ENCODE measurements at places on chromosomes 2 and 18.

DNA sequence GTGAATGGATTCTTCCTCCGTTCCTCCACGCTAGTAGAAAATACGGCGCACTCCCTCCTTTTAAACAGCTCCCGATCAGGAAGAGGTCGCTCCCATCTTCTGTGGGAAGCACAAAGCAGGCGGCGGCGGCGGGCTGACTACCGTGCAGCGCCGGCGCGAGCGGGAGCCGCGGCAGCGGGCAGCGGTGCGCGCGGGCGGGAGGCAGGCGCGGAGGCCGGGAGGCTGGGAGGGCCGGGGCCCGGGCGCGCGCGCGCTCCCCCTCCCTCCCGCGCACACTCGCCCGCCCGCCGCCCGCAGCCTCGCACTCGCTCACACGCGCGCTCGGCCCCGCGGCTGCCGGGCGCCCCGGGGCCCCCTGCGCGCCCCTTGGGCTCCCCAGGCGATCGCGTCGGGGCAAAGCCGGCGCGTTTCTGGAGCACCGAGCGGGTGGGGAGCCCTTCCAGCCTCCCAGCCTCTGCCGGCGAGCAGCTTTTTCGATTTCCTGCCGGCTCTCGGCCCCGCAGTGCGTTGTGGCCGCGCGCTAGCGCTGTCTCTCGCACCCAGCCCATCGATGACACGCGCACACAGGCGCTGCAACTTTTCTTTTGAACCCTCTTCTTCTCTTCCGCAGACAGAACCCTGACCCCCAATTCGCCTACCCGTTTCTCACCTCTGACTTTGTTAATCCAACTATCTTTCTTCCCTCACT, at the start of gene SLC8A1:
Gene SLC8A1 (minus strand): TSS at position 173 of the 688 bp plus-strand sequence.
- no peak for DNase-seq

DNA sequence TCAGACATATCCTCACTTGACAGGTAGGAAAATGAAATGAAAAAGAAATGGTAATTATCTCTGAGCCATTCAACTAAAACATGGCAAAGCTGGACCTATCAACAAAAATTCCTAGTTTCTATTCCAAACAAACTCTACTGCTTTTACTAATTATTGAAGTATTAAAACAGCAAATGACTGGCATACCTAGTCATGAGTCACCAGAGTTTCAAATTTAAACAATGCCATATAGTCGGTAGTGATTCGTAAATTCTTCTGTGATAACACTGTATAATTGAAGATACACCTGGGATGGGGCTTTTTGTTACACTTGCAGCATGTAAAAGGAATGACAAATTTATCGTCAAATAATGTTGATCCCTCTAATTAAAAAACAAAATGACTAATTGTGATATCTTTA, 153.1 kb upstream of the THUMPD2 start:
- DNase-seq = no peak

GRCh38 chr2:100053087-100053885, 89.1 kb downstream of the AFF3 start:
- no peak for DNase-seq

- no peak for DNase-seq
These were observed 12.4 kb upstream of the IL1RN start for GRCh38 chr2:113114996-113115395.

DNA sequence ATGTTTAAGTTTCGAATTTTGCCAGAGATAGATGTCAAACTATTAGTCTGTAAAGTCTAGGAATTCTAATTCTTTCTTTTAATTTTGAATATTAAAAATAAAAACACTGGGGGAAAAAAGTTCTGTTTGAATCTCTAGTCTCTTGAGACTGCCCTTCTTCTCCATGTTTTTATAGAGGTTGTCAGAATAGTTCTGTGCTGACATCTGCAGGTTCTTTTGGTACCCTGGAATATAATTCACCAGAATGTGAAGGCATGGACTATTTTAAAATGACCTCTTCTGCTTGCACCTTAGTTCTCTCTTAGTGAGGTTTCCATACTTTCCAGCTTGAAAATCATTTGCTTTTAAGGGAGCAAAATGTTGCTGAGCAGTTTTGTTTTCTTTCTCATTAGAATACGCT, 121.0 kb upstream of the MSTN start:
- DNase-seq = no peak

- DNase-seq = no peak
These were observed 260.3 kb downstream of the AFF3 start for GRCh38 chr2:99881901-99882591.

DNA sequence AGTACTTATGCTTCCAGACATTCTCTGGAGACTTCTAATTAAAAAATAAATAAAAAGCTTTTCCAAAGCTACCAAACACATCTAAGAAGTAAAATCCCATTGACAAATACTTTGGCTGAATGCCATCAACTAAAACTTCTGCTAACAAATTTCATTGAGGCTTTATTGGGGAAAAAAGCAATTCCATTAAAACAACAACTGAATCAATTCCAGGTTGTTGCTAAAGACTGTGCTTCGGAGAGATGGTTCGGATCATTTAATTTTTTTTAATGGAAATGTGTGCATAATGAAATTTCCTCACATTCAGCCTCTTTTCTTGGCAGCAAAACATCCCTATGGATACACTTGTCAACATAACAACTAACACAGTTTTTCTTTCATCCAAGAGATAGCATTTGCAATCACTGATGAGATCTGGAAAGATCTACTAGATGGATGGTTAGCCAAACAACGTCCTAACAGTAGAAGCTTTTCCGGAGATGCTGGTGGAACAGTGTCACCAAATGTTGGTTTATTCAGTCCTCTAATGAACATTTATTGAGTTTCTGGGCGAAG, 446.1 kb upstream of the FAM98A start:
- no peak for DNase-seq

- DNase-seq = no peak
These were observed 35.0 kb downstream of the AOX1 start for GRCh38 chr2:200620606-200621390.

- DNase-seq = no peak
These were observed 276.3 kb downstream of the EIPR1 start for GRCh38 chr2:3101016-3101942.

Measured in effector memory CD4-positive, alpha-beta T cell (primary cell).